Fibroblast of villous mesenchyme (primary cell): ENCODE measurements at places on chromosomes 1 and 21. TPM values are rescaled to one million over a fixed set of nuclear protein-coding genes. Genes with fewer than 3 reads are reported as not detected.

DNA sequence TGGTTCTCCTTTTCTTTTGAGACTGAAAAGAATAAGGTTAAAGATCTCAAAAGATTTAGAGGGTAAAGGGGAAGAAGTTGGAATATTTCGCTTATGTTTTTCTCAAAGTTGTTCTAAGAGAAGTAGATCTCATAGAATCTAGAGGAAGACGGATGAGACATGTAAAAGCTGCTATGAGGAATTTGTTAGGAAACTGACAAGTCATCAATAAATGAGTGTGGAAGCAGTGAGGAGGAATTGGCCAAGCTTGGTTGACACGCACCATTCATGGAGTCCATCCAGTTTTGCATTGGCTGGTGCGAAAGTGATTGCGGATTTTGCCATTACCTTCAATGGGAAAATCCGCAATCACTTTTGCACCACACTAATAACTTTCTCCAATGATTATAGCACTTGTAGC is 20.0 kb downstream of the SLAMF6 start:
- DNase-seq = no peak

- DNase-seq = peak; percentile 39
Measured at GRCh38 chr1:234322979-234323378, 50.3 kb upstream of the COA6 start.

- DNase-seq = no peak
Measured at GRCh38 chr1:150888727-150889126, 1.8 kb downstream of the CTXND2 start.

DNA sequence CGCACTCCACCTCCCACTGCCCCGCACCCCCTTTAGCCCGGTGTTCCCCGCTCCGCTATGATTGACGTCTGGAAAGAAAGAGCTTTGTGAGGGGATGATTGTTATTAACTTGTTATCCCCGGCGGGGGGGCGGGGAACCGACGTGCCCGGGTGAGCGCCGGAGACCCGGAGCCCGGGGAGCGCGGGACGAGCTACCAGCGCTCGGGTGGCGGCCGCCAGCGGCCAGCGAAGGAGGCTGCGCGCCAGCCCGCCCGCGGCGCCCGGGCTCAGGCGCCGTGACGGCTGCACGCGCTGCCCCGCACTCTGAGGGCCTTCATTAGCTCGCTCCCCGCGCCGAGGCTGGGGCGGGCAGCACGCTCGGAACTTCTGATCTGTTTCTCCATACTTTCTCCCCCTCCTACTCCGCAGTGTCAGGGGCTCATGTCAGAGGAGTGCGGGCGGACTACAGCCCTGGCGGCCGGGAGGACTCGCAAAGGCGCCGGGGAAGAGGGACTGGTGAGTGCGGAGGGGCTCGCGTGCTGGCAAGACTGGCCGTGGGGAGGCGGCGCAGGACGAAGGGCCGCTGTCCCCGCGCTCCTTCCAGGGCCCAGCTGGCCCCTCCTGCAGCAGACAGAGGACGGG is 2.1 kb downstream of the LHX8 start:
- DNase-seq = no peak

DNA sequence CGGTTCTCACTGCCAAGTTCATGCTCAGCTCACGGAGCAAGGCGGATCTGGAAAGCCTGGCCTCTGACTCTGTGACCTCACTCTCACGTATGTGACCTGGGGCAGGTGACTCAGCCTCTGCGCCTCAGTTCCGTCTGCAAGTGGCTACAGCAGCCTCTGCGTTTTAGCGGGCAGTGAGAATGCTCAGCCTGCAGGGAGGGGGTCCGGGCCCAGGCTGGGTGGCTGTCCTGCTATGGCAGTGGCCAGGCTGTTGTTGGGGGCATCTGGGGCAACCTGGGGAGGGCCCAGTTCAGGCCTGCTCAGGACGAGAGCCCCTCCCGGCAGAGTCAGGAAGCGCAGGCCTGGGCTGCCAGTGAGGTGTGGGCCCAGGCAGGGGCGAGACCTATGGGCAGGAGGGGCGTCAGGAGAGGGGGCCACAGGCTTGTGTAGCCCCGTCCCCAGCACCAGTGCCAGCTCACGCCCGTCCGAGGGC is 27.9 kb downstream of the ARHGEF16 start:
- no peak for DNase-seq

DNA sequence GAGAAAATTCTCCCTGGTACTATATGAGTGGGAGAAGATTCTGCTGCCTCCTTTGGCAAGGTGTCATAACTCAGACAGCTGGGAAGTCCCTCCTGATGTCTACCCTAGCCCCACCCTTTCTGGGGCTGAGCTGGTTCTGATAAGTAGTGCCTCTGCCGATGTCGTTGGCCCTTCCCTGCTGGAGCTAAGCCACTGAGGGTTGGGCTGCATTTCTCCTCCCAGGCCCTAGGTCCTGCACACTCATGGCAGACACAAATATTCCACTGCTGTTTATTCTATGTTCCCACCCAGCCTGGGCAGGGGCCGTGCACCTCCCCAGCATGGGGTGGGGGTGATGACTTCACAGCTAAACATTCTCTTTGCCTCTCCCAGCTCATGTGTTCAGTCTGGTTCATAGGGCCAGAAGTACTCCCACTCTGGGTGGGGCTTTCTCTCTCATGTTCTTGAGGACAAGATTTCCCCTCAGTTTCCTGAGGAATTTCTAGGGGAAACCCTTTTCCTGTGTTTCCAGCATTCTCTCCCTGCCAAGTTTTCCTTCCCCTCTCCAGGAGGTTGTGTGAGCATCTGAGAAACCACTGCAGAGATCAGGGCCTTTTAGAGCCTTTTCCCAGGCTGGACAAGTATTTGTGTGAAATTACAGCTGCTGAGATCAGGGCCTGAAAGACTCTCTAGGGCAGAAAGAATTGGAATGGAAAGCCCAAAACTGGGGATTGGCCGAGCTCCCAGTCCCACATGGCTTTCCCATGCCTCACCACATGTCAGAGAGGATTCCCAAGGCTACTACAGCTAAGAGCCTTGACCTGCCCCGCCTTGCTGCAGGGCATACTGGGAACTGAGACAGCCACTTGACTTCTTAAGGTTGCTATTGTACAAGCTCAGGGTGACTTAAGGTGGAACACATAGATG is 66.2 kb downstream of the ATP2B4 start:
- DNase-seq = peak; percentile 97

Gene TIE1
- total RNA-seq = under 0.01 TPM in 2 replicates

Gene GJB5
- total RNA-seq = not detected in 2 replicates

Gene COQ8A
- 2.3 and 3.0 TPM in 2 replicates for total RNA-seq

- no peak for DNase-seq
Measured at GRCh38 chr1:201710632-201711597, 118.0 kb upstream of the IPO9 start.

DNA sequence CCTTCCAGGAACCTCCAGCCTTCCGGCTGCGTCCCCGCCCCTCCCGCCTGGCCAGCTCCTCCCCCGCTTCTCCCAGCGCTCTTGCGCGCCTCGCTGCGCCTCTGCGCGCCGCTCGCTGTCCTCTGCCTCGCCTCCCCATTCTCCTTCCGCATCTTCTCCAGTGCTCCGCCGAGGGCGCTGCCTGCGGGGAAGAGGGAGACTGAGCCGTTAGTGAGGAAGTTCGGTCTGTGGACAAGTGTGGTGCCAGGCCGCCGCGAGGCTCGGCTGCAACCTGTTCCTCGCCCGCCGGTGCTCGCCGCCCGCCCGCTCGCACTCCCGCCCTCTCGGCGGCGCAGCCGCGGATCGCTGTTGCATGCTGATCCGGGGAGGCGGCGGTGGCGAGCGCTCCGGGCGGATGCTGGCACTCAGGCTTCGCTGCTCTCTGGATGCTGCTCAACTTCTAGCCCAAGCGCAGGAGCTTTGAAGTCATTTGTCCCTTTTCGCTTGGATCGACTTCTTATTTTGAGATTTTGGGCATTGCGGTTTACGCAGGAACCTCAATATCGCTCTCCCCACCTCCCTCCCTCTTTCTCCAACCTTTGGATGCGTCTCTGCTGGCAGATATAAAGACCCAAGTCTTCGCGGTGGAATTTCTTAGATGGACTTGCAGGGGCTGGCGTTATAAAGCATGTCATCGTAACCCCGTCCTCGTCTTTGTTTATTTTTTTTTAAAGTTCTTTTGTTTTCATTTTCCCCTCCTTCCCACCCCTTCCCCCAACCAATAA is 614 bp upstream of the CACNA1E start:
- DNase-seq = no peak

DNA sequence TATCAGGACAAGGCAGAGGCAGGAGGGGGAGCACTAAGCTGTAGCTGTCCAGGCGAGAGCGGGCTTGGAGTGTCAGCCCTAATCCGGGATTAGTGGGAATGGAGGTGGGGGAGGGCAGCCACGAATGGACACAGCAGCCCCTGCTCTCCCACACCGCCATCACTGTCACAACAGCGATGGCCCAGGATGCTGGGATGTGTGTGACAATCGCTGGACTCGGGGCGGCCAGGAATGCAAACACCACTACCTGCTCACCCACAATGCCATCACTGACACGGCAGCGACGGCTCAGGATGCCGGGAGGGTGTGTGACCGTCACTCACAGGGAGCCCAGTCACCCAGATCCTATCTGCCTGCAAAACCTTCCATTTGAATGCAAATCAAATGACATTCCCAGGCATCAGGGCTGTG is 2.9 kb downstream of the C2CD2 start:
- no peak for DNase-seq

DNA sequence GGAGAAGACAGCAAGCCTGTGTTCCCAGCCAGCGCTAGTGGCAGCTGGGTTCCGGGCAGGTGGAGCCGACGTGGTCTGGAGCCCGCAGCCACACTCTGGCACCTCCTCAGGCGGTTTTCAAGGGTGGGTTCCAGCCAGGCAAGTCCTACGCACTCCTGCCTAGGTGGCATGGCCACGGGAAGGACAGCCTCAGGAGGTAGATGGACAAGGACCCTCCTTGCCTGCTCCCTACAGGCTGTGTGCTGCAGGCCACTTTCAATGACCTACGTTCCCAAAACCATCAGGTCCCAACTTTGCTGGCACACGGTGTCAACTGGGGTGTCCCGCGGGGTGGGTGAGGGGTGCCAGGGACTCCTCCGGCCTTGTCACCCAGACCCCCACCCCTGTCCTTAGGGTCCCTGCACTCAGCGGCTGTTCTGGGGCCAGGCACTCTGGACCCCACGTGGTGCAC is 6.7 kb upstream of the PTGER3 start:
- DNase-seq = no peak

DNA sequence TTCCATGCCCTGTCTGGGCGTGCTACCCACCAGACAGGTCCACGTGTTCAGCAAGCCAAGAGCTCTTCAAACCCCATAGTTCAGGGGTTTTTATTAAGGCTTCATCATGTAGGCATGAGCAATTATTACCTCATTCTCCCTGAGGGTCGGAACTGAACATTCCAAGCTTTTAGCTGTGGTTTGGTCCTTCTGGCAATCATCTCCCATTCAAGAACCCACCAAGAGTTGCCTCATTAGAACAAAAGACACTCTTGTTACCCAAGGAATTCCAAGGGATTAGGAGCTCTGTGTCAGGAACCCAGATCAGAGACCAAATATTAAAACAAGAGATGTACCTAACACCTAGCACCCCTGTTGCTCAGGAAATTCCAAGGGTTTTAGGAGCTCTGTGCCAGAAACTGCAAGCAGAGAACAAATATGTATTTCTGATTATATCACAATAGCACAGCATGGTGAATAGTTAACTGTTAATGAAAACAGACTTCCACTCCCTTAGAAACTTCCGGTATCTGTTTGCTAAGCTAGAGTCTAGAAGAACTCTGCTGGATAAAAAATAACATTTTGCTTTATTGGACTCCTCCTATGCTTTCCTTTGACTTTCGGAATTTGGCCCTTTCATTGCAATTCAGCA is 201.2 kb upstream of the L1TD1 start:
- no peak for DNase-seq

Gene RGS1
- total RNA-seq = 0.32 TPM in 1 of 2 replicates, not detected in the other

DNA sequence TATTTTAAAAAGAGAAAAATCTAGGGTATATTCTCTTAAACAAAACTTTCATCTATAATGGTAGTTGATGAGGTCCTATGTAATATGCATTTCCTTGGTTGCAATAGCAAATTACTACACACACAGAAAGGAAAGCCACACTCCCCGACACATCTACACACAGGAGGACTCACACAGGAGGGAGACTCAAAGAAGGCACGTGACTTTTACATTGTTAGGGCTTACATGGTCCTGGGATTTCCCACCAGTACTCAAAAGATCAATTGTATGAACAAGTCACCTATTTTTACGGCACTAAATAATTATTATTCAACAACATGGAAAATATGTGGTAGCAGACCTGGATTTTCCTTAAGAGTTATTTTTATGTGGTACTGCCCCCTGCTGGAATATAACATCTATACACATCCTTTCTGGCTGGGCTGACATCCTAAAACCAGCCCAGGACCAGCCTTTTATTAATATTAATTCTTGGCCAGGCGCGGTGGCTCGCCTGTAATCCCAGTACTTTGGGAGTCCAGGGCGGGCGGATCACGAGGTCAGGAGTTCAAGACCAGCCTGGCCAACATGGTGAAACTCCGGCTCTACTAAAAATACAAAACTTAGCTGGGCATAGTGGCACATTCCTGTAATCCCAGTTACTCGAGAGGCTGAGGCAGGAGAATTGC is 33.9 kb upstream of the LGALS8 start:
- DNase-seq = peak; percentile 69

GRCh38 chr1:163357378-163357777 is 35.6 kb downstream of the NUF2 start:
- DNase-seq = no peak

Gene ZRANB2
- 23.8 and 47.1 TPM in 2 replicates for total RNA-seq

DNA sequence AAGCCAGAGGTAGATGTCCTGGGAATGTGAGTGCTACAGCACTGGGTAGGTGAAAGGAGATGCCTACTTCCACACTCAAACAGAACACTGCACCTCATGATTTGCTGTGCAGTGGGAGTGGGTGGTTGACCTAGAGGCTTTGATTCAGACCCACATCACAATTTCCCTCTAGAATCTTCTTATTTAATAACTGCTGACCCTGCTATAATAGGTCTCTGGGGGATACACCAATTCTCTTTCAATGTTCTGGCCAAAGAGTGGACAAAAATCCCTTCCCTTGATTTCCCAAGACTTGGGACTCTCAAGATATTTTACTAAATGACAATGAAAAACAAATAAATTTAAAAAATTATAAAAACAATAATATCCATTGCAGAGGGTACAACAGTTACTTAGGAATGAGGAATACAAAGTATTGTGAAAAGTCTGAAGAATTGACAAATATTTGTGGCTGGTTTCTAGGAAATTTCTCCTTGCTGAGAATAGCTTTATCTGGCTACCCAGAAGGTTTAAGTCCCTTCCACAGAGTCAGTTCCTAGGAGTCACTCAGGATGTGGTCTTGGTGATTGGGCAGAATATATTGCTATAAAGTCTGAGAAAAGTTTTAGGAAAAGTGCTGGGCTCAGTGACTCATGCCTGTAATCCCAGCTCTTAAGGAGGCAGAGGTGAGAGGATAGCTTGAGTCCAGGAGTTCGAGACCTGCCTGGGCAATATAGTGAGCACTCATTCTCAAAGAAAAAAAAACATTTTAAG is 2.4 kb upstream of the FCGR2A start:
- no peak for DNase-seq

Gene LCE1E
- total RNA-seq = not detected in 2 replicates

- DNase-seq = no peak
Measured at GRCh38 chr1:223657978-223658377, 7.5 kb downstream of the CAPN8 start.

Gene FCER1A
- total RNA-seq = not detected in 2 replicates

Gene TFF2
- not detected in 2 replicates for total RNA-seq

- DNase-seq = peak; percentile 46
Measured at GRCh38 chr1:167617153-167618147, 12.6 kb upstream of the RCSD1 start.

GRCh38 chr1:75587692-75588091 is 23.2 kb downstream of the SLC44A5 start:
- DNase-seq = no peak
